ENCODE measurements at places on chromosomes 5 and 9.

GRCh38 chr5:97751540-97751939, 568.5 kb upstream of the RIOK2 start:
- no peak for DNase-seq

- DNase-seq = no peak
Observed at GRCh38 chr5:27266184-27266583, 227.8 kb upstream of the CDH9 start.

DNA sequence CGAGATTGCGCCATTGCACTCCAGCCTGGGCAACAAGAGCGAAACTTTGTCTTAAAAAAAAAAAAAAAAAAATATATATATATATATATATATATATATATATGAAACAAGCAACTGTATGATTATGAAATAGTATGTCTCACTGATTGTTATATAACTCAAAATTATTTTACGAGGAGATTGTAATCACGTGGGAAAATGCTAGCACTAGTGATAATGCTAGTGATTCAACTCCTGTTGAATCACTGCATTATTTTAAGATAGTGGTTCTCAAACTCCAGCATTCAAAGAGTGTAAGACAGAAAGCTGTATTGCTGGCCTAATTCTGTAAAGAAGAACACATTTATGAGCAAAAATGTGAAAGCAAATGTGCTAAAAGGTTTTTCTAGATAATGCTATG, 12.4 kb upstream of the PTPN3 start:
- no peak for DNase-seq

GRCh38 chr5:75010838-75011237, 41.5 kb downstream of the GCNT4 start:
- no peak for DNase-seq

- DNase-seq = no peak
Observed at GRCh38 chr9:22654833-22655232, 208.2 kb downstream of the DMRTA1 start.

DNA sequence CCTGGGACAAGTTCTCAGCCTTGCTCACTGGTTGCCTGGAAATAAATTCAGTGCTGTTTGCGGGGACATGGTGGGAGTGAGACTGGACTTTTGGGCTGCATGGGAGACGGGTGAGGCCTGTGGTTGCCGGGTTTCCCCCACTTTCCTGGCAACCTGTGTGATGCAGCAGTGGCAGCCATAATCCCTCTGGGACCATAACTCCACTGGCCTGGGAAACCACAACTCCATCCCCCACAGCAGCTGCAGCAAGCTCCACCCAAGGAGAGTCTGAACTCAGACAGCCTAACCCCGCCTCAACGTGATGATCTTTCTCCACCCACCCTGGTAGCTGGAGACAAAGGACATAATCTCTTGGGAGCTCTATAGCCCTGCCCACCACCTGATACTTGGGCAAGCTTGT, 349.9 kb downstream of the PIK3R1 start:
- no peak for DNase-seq

DNA sequence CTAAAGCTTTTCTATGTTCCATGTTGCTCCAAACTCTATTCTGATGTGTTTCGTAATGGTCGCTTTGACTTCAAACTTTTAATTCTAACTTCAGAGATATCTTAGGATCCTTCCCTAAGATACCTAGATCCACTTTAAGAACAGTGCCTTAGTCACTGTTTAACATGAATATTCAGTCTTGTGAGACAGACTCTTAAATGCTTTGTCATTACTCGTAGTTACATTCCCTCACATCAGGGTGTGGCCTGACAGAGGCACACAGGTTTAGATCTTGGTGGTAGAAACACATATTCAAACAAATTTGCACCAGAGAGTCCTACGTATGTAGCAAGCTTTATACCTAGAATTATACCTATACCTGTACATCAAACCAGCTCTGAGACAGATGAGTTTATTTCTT, 687.0 kb upstream of the C9orf72 start:
- no peak for DNase-seq

DNA sequence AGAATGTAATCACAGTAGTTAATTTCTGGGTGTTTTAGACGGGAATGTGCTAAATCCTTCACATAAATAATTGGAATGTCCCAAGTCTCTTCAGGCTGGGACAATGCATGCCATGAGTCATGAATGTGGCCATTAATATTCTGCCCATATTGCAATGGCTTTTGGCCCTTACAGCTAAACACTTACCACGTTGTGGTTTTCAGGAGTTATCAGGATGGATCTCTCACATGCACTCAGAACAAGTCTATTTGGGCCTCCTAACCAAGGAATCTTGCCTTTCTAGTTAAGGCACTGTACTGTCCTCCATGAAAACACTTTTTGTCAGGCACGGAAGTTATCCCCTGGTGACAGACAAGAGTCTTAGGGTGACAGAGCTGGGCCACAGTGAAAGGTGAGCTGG, 32.7 kb downstream of the PKD2L2 start:
- DNase-seq = no peak

GRCh38 chr5:149762958-149763630, 33.0 kb downstream of the PPARGC1B start:
- DNase-seq = no peak

DNA sequence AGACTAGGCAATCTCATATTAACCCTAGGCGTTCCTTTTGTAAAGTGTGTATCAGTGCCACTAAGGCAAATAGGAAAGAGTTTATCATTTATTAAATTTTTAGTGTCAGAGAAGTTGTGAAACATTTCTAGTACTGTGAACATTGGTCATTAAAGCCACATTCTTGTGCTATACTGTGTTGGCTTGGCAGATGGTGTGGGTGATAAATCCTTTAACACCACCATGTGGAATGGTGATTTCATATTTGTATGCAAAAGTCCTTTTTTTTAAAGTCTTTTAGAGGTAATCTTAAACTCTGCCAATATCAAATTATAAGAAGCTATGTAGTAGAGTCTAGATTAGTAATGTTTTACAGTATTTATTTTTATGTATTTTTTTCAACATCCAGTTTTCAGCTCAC, 18.1 kb downstream of the SLC12A2 start:
- DNase-seq = no peak

- DNase-seq = no peak
Observed at GRCh38 chr9:104556830-104557634, 11.9 kb upstream of the OR13C8 start.

DNA sequence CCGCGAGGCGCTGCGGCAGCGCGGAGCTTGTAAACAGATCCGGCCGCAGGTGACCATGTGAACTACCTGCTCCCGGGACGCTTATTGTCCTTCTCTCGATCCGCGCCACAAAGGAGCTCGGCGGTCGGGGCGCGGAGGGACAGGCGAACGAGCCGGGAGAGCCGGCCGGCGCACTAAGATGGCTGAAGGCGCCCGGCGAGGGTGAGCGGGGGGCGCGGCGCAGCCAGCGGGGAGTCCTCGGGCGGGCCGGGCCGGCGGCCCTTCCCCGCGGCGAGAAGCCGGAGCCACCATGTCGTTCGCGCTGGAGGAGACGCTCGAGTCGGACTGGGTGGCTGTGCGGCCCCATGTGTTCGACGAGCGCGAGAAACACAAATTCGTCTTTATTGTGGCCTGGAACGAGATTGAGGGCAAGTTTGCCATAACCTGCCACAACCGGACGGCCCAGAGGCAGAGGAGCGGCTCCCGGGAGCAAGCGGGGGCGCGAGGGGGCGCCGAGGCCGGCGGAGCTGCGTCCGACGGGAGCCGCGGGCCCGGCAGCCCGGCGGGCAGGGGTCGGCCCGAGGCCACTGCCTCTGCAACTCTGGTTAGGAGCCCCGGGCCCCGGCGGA, 535 bp downstream of the JMY start:
- no peak for DNase-seq

All from hippocampal formation (tissue), 2 donors.